WTC11 (cell line): ENCODE measurements at places on chromosomes 7 and 10. TPM values are rescaled to one million over a fixed set of nuclear protein-coding genes. Genes with fewer than 3 reads are reported as not detected.

DNA sequence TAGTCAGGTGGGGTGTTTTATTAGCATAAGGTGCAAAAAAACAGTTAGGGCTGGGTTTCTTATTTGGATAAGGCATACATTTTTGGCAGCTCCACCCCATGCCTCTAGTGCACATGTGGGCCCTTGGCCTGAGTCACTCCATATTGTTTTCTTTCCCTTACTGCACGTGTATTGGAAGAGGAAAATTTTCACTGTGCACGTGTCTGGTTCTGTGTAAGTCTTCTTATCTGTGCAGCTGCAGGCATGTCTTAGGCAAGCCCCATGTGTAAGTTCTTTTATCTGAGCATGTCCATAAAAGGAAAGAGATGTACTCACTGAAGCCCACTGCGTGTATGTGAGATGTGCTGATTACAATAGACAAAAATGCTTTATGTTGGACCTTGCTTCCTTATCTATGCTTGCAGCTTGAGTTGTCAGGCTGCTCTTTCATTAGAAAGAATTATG lies 540.3 kb upstream of the IGFBP3 start:
- DNase-seq = no peak

GRCh38 chr7:318476-318875 lies 28.5 kb downstream of the FOXL3 start:
- no peak for DNase-seq

- no peak for DNase-seq
These were observed 97.8 kb downstream of the OAT start for GRCh38 chr10:124320778-124321432.

- DNase-seq = no peak
These were observed 58.4 kb downstream of the C10orf105 start for GRCh38 chr10:71661060-71661622.

DNA sequence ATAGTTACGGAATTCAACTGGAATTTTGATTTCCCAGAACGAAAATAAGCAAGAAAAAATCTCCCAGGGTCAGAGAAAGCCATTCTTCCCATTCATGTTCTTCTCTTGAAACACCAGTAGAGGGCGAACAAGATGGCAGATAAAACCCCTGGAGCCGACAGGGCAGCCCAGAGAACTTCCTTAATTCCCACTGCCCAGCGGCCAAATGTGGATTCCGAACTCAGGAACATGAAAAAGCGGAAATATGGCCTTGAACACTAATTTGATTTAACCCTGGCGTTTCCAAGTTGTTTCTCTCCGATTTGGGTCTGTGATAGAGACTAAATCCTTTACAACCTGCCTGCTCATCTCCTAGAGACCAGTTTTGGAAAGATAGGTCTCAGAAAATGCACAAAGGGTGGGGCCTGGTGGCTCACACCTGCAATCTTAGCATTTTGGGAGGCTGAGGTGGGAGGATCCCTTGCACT lies 100.7 kb upstream of the WAC start:
- DNase-seq = peak; percentile 46

GRCh38 chr10:51770709-51771108 lies 71.3 kb upstream of the CSTF2T start:
- DNase-seq = no peak

DNA sequence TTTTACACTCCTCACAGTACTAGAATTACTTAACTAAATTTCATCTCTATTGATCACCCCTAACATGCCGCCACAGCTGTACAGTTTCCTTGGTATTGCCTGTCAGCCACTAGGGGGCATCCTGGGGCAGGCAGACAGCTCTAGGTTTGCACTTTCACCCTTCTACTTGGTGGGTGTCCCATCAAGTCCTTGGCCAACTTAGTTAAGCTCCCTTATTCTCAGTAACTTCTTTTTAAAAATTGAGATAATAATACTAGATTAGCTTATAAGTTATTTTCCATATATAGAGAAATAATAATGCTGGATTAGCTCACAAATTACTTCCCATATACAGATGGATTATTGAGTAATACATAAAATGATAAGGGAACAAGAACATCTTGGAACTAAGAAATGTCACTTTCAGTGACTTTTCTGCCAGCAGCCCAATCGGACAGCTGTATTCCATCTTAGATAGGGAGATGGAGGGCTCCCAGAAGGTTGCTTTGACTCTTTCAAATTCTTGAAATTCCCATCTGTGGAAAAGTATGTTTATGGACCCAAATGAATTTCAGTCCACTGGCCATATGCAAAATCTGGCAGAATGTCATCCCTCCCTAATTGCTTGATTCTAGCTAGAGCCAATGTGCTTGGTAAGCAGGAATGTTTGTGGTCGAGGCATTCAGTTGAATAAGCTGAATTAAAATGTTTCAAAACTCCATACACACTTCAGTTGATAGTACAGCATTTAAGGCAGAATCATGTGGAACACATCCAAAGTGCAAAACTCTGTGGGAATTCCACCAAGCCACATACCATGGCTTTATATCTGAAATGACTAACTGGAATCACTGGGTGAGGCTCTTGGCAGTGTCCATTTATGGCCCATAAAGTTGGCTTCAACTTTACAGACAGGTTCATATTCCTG lies 309.7 kb downstream of the CSTF2T start:
- peak; percentile 75 for DNase-seq

DNA sequence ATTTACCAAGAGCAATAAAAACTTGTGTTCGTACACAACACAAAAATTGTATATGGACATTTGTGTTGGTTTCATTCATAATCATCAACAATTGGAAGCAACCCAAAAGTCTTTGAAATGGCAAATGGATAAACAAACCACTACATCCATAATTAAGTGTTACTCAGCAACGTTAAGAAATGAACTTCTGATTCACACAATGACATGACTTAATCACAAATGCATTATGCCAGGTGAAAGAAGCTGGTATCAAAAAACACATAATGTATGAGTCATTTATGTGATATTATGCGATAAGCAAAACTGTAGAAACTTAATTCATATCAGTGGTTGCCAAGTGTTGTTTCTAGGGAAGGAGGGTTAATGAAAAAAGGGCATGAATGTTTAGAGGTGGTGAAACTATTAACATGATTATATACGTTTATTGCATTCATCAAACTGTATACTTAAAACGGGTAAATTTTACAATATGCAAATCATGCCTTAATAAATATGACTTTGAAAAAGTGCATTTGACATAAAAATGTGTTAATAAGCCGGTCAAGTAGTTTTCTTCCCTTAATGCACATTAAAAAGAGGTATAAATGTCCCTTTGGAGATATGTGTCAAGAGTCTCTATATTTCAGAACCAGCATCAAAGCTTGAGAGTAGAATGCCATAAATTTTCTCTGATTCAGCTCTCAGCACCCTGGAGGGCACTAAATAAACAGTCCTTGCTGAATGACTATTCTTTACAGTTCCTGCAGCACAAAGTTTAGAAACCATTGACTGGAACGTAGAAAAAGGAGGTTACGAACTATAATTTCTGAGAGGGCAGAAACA lies 84.8 kb upstream of the GRM3 start:
- no peak for DNase-seq

DNA sequence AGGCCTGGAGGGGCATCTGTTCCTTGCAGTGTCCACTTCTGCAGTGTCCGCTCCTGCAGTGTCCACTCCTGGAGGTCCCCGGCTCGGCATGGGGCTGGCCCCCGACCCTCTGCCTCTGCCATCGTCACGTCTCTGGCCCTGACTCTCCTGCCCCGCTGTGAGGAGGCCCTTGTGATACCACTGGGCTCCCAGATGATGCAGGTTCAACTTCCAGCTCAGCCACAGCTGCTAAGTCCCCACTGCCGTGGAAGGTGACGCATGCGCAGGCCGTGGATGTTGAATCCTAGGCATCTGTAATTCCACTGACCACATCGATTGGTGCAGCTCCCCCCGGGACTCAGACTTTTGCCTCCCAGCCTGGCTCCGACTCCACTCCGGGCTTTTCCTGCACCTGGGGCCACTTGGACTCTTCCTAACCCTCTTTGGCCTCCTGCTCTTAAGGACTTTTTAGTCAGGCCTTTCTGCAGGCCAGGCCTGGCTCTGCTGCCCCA lies 95.1 kb downstream of the GLRX3 start:
- DNase-seq = no peak

GRCh38 chr7:72924386-72924732 lies 536 bp upstream of the POM121 start:
- DNase-seq = no peak

DNA sequence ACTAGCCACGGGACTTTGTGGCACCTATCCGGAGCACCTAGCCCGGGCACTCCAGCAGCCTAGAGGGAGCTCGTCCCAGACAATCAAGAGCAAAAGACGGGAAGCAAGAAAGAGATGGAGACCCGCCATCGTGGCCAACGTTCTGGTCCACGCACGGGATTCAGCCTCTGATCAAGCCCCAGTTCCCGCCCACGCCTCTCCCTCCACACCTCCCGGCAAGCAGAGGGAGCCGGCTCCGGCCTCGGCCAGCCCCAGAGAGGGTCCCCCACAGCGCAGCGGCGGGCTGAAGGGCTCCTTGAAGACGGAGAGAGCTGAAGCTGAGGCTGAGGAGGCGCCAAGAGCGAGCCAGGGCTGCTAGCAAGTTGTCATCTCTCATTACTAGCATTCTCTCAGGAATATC lies 992 bp upstream of the SLC39A12 start:
- peak; percentile 12 for DNase-seq

- DNase-seq = peak; percentile 51
These were observed 257.7 kb upstream of the NFE2L3 start for GRCh38 chr7:25894002-25894901.

GRCh38 chr10:14601326-14601725 lies 173.4 kb downstream of the FAM107B start:
- no peak for DNase-seq

DNA sequence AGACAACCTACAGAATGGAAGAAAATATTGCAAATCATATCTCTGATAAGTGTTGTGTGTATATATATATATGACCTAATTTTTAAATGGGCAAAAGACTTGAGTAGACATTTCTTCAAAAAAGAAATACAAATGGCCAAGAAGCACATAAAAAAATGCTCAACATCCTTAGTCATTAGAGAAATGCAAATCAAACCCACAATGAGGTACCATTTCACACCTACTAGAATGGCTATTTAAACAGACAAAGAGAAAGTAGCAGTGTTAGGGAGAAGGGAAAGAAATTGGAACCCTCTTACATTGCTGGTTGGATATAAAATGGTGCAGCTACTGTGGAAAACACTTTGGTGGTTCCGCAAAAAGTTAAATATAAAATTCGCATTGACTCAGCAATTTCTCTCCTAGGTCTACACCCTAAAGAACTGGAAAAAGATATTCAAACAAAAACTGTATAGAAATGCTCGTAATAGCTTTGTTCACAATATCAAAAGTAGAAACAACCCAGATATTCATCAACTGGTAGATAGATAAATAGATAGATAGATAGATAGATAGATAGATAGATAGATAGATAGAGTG lies 16.3 kb downstream of the ACSL5 start:
- no peak for DNase-seq

DNA sequence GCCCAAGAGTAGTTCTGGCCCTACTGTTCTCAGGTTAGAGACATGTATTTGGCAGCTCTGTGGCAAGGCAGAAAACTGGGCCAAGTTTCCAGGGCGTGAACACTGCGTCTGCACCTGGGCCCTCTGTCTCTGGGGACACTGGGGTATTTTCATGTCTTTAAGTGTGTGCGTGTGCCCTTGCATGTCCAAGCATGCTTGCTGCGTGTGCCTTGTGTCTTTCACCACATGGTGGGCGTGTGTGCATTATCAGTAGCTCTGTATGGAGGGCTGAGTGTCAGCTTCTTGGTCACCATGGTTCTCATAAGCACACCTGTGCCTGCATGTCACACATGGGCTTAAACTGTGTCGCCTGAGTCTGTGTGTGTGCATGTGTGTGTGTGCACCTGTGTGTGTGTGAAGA lies 69.3 kb downstream of the HIPK2 start:
- no peak for DNase-seq

DNA sequence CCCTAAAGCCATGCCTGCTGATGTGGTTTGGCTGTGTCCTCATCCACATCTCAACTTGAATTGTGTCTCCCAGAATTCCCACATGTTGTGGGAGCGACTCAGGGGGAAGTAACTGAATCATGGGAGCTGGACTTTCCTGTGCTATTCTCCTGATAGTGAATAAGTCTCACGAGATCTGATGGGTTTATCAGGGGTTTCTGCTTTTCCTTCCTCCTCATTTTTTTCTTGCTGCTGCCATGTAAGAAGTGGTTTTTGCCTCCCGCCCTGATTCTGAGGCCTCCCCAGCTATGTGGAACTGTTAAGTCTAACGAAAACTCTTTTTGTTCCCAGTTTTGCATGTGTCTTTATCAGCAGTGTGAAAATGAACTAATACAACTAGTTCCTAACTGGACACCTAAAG lies 11.8 kb downstream of the MACROH2A2 start:
- DNase-seq = no peak

GRCh38 chr7:73342645-73343044 lies 14.7 kb downstream of the FKBP6 start:
- DNase-seq = no peak

DNA sequence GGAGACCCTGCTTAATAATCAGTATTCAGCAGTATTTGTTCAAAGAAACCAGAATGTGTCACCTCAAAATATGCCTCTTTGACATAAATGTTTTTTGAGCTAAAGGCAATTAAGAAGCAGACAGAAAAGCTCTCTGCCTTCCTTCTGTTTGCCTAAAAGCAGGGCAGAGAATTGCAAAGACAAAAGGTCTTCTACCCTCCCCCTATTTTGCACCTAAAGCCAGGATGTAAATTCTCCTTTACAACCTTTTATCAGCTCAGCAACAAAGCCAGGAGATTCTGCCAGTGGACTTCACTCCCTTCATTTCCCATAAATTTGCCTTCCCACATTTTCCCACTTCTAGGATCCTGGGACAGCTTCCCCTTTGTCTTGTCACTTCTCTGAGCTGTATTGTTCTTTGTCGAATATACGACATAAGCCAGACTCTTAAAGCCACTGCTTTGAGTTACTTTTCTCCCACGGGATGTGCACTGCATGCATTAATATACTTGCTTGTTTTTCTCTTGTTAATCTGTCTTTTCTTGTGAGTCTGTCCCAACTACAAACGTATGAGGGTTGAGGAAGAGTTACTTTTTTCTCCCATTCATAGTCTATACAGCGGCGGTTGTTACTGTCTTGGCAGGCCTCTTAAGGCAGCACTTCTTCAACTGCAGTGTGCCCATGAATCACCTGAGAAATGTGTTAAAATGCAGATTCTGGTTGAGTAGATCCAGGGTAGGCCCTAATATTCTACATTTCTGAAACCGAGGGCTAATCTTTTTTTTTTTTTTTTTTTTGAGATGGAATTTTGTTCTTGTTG lies 48.2 kb downstream of the ST8SIA6 start:
- DNase-seq = no peak

DNA sequence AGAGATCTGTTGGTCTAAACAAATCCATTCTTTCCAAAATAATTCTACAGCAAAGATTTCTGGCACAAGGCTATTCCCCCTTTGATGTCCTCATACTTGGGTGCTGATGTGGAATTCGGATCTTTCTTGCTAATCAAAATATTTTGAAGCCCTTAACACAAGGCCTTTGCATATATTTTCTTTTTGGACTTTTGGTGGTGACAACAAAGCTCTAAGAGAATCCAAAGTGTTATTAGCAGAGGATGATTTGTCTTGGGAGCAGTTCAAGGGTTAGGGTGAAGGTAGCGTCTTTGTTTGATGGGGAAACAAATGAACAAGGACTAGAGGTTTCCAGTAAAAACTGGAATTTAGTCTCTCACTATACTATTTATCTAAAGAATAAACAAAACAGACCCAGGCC lies 197.9 kb downstream of the CDCA7L start:
- DNase-seq = no peak

MBL2 gene
- total RNA-seq = not detected in 3 replicates

TMEM229A gene
- total RNA-seq = 0.27 to 0.74 TPM (median 0.41 TPM) in 3 replicates

TMEM176A gene
- total RNA-seq = 0.30 to 0.74 TPM (median 0.64 TPM) in 3 replicates

CALHM3 gene
- 0.13 to 0.18 TPM (median 0.16 TPM) in 3 replicates for total RNA-seq

ZMIZ2 gene
- 97.0 to 102 TPM (median 99.1 TPM) in 3 replicates for total RNA-seq

PPP1R3C gene
- 1.5 to 3.3 TPM (median 2.8 TPM) in 3 replicates for total RNA-seq

BHLHA15 gene
- 2.7 to 3.3 TPM (median 2.8 TPM) in 3 replicates for total RNA-seq

MACROH2A2 gene
- 33.0 to 35.4 TPM (median 33.5 TPM) in 3 replicates for total RNA-seq

LIPJ gene
- total RNA-seq = 0.09 TPM in 1 of 3 replicates, not detected in the others

CCT6A gene
- 208 to 246 TPM (median 209 TPM) in 3 replicates for total RNA-seq
